Mesangial cell (primary cell): ENCODE measurements at places on chromosomes 4 and X. TPM values are rescaled to one million over a fixed set of nuclear protein-coding genes. Genes with fewer than 3 reads are reported as not detected.

The NMU gene
- total RNA-seq = 3.0 and 5.5 TPM in 2 replicates

The CHIC1 gene
- 2.9 TPM in 2 replicates for total RNA-seq

The DCK gene
- 13.1 and 24.0 TPM in 2 replicates for total RNA-seq

The VCX2 gene
- total RNA-seq = not detected in 2 replicates

The NALF2 gene
- 0.16 TPM in 1 of 2 replicates, not detected in the other for total RNA-seq

The SLC6A14 gene
- not detected in 2 replicates for total RNA-seq

The MTNR1A gene
- total RNA-seq = 0.16 TPM in 1 of 2 replicates, not detected in the other

The CNGA1 gene
- 0.25 and 0.49 TPM in 2 replicates for total RNA-seq

The SPP1 gene
- total RNA-seq = 46.0 and 349 TPM in 2 replicates

The MSANTD1 gene
- total RNA-seq = 0.16 and 0.25 TPM in 2 replicates

The CYTL1 gene
- total RNA-seq = 9.3 and 19.6 TPM in 2 replicates

The IDS gene
- total RNA-seq = 42.2 and 53.2 TPM in 2 replicates

The BBS7 gene
- 13.6 and 17.6 TPM in 2 replicates for total RNA-seq

The GPR34 gene
- total RNA-seq = not detected in 2 replicates

The PLCXD1 gene
- total RNA-seq = 25.0 and 38.1 TPM in 2 replicates

The NLRP2B gene
- total RNA-seq = not detected in 2 replicates

The CEP135 gene
- 1.8 and 3.4 TPM in 2 replicates for total RNA-seq

The NEXMIF gene
- under 0.01 and 0.13 TPM in 2 replicates for total RNA-seq

The LINC00632 gene
- 4.7 and 6.4 TPM in 2 replicates for total RNA-seq

The CAMK2D gene
- total RNA-seq = 24.0 and 42.8 TPM in 2 replicates

The AVPR2 gene
- total RNA-seq = not detected in 2 replicates

The CXCL9 gene
- not detected in 2 replicates for total RNA-seq

The SHOX gene
- not detected in 2 replicates for total RNA-seq

The GCNA gene
- 0.63 and 0.65 TPM in 2 replicates for total RNA-seq

The VEGFD gene
- not detected in 2 replicates for total RNA-seq

The CT45A5 gene
- not detected in 2 replicates for total RNA-seq

The DGAT2L6 gene
- not detected in 2 replicates for total RNA-seq

The CACNA1F gene
- under 0.01 TPM in 1 of 2 replicates, not detected in the other for total RNA-seq

The SHROOM2 gene
- total RNA-seq = 9.9 and 18.1 TPM in 2 replicates

The CNKSR2 gene
- 1.3 and 2.3 TPM in 2 replicates for total RNA-seq

The FRG2 gene
- total RNA-seq = not detected in 2 replicates

The SLC2A9 gene
- total RNA-seq = 0.81 and 2.8 TPM in 2 replicates

The FAT1 gene
- total RNA-seq = 378 and 559 TPM in 2 replicates

The SEPTIN6 gene
- total RNA-seq = 28.7 and 45.1 TPM in 2 replicates

The TIGD2 gene
- 3.4 and 6.1 TPM in 2 replicates for total RNA-seq

The H2BW2 gene
- total RNA-seq = not detected in 2 replicates

The MAGEE2 gene
- not detected in 2 replicates for total RNA-seq

The SCD5 gene
- 3.3 and 4.1 TPM in 2 replicates for total RNA-seq

The FAM9C gene
- total RNA-seq = not detected in 2 replicates

The GIMD1 gene
- total RNA-seq = not detected in 2 replicates
